ENCODE measurements at places on chromosomes 16 and 17.
A peak's percentile ranks its signal among the peaks of the same experiment; 100 is the strongest.

DNA sequence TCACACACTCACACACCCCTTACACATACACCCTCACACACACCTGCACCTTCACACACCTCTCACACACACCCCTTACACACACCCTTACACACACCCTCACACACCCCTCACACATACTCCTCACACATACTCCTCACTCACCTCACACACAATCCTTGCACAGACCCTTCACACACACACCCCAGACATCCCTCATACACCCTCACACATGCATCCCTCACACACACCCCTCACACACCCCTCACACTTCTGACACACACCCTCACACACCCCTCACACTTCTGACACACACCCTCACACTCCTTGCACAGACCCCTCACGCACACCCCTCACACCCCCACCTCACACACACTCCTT, 23.9 kb downstream of the C17orf67 start:
- no peak for DNase-seq

GRCh38 chr16:58062821-58063220, 37.3 kb downstream of the MMP15 start:
- no peak for DNase-seq

DNA sequence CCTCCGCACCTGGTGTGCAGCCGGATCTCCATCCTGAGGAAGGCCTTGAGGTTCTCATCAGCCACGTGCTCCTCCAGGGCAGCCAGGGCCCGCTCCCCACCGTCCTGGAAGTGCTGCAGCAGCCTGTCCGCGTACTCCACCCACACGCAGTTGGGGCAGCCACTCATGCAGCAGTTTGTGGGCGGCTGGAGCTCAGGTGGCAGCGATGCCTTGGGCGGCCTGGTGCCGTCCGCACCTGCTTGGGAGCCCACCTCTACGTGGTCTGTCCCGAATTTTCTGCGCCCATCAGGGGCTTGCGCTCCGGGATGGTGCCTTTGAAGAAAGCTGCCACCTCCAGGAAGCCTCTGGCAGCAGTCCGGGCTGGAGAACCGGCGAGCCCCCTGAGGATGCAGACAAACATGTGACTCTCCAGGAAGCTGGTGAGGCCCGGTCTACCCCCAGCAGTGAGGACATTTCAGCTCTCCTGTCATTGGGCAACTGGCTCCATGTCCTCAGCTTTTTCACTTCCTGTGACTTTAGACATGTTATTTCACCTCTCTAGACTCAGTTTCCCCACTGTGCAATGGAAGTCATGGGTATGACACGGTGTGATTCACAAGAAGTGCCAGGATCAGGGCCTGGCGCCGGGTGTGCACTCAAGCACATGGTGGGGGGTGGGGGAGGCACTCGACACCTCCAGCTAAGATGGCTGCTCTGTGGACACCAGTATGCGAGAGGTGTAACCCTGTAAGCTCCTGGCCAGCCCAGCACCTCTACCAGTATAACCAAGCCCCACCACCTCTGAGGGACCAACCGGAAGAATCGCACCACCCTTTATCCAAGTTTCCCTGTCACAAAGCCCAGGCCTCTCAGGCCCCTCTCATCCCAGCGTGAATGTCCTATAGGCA, 957 bp downstream of the OXLD1 start:
- DNase-seq = peak; percentile 67

GRCh38 chr17:4154201-4154600, 11.2 kb downstream of the CYB5D2 start:
- no peak for DNase-seq

GRCh38 chr16:704552-705380, 835 bp downstream of the FBXL16 start:
- DNase-seq = no peak

DNA sequence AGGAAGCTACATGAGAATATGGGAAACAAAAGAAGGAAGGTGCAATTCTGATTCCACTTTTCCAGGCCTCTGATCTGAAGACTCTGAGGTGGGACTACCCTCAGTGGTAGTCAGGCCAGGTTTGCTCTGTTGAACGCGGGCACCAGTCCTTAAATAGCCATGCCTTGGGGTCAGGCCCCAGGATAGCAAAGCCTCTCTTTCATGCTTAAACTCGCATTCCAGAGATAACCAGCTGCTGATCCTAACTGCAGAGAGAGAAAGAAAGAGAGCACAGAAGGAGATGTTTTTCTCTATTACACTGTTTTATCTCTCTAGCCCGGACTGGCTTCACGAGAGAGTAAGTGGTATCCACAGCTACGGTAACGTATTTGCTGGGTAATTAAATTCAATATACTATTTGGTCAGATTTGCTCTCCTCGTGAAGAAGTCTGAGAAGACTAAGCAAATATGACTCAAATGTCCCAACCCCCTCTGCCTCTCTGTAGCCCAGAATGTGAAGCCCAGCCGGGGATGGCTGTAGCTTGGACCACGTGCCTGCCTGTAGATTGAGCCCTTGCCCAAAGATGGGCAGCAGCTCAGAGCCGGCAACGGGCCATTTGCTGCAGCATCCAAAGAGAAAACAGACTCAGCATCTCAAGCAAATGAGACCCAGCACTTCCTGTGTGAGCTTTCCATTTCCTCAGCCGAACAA, 122.2 kb downstream of the SMG6 start:
- DNase-seq = no peak

- no peak for DNase-seq
Observed at GRCh38 chr16:49017501-49017900, 264.1 kb downstream of the CBLN1 start.

DNA sequence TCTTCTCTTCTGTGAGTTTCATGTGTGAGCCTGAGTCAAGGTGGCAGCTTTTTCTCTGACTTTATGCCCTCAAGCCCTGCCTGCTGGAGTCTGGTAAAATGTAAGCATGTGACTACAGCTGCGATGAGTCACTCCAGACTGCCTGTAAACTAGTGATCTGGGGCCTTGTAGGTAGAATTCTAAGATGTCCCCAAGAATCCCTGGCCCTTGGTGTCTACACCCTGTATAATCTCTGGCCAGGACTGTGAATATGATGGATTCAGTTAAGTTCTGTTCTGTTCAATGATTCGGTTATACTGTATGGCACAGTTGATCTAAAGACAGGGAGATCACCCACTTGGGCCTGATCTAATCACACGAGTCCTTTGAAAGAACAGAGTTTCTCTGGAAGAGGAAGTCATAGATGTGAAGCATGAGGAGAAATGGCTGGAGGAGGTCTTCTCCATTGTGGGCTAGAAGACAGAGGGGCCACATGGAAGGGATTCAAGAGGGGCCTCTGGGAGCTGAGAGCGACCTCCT, 29.8 kb downstream of the PRSS54 start:
- peak; percentile 4 for DNase-seq

DNA sequence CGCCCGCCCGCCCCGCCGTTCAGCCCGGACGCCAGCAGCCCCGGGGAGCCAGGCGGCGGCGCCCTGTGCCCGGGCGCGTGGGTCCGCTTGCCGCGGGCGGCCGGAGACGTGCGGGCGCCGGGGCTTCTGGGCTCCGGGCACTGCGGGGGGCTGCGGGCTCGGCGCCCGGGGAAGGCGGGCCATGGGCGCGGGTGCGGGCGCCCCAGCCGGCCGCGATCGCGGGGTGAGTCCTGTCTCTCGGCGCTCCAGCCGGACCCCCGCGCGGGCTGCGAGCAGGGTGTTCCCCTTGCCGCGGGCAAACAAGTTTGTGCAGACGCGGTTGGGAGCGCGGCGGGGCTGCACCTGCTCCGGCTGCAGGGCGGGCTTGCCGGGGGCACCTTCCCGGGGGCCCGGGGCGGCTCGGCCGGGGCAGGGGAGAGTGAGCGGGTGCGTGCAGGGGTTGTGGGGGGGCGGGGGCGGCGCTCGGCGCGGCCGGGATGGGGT, 292 bp downstream of the WSCD1 start:
- DNase-seq = no peak

DNA sequence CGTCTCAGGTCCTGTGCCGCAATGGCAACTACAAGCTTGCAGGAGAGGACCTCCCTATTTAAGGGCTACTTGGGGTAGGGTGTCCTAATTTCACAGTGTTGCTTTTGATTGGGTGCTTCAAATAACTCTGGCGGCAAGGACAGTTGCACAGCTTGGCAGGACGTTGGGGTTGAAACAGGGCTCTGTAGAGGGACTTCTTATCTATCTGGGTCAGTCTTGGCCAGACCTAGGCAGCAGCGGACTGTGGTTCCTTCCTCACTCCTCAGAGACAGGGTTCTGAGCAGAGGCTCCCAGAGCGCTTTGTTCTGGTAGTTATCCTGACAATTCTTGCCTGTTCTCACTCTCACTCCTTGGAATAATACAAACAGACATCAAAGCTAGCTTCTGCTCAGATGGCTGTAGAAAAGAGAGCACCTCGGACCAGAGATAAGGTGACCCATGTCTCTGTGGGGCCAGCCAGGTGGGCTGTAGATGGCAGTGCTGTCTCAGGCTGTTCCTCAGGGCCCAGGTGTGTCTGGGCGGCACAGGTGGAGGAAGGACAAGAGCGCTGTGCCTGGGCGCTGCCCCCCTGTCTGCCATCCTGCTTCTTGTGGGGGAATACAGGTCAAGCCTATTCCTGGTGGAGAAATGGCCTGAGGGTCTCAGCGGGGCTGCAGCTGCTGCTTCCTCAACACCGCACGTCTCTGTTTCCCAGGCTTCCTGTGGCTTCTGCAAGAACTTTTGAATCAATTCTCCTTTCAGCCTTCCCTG, 61.0 kb downstream of the PLD6 start:
- no peak for DNase-seq

DNA sequence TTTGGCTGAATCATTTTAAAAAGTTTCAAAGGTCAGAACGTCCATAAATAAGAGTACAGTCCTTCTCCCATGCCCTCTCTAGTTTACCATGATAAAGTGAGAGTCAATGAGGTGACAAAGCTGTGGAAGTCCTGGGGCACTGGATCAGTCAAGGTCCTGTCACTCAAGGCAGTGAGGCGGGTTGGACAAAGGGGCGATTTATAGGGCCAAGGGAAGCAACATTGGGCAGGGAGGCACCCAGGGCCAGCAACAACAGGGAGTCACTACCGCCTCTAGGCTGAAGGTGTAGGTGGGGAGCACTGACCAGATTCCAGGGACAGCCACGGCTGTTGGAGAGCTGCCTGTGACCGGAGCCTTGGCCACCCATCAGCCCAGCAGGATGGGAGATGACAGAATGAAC, 28.6 kb upstream of the DYNLL2 start:
- DNase-seq = no peak

DNA sequence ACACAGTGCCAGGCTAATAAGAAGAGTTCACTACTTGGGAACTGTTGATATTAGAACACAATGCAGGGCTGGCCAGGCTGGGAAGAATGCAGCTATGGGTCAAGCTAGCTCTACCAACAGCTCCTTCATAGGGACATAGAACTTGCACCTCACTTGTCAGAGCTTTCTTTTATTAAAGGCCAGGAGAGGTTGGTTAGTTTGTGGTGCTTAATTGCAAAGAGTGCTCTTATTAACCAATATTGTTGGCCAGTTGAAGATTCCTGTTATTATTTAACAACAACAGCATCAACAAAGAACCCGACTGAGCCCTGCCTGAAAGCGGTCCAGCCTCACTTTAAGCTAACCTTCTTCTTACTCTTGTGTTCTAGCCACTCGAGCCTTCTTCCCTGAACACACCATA, 43.4 kb upstream of the ANKFN1 start:
- DNase-seq = no peak

GRCh38 chr16:49663081-49664065, 192.5 kb downstream of the ZNF423 start:
- no peak for DNase-seq

- DNase-seq = no peak
Observed at GRCh38 chr16:81608523-81609209, 164.1 kb downstream of the CMIP start.

DNA sequence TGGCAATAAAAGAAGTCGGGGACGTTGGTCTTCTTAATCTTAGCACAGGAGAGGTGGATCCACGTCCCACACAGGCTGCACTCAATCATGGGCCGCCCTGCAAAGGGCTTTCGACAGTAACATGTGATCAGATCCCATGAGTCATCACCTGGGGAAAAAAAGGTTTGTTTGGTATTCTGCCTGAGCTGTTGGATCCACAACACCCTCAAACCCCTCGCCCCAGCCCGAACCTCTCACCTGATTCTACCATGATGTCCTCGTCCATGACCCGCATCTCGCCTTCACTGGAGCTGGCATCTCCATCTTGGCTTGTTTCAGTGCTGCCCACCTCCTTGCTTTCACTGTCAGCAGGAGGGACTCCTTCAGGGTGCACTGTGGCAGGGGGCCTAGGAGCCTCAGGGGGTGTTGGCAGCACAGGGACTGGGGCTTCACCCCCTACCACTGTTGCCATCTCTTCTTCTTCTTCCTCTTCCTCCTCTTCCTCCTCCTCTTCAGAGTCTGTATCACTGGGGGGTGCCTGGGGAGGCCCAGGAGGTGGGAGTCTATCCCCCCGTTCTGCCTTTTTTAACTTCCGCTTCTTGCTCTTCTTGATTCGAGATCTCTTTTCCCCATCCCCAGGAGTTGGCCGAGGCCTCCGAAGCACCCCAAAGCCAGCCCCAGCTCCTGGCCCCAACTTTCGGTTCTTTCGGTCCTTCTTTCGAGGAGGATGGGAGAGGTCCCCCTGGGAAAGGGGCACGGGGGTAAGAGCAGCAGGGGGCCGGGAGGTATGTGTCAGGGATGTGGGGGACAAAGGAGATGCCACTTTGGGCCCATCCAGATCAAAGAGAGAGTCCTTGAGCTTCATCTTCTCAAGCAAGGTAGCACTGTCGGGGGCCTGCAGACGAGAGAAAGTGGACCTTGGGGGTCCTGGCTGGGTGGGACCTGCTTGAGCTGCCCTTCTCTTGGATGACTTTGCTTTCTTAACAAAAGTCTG, 1.7 kb upstream of the DVL2 start:
- no peak for DNase-seq

Measured in activated CD4-positive, alpha-beta T cell treated with anti-CD3 and anti-CD28 coated beads, Interleukin-2, amount 50 U/mL, for 4 hours (primary cell).